Right ventricle myocardium superior (tissue), 1 donor: ENCODE measurements at places on chromosomes 12 and 14.

GRCh38 chr14:61219673-61220072 is 61.5 kb downstream of the TMEM30B start:
- no peak for DNase-seq

GRCh38 chr14:53493860-53494259 is 340.7 kb upstream of the DDHD1 start:
- no peak for DNase-seq

GRCh38 chr12:64610660-64611340 is 505 bp downstream of the RASSF3 start:
- peak; percentile 84 for DNase-seq

GRCh38 chr14:104554608-104555429 is 24.7 kb upstream of the C14orf180 start:
- DNase-seq: no peak

DNA sequence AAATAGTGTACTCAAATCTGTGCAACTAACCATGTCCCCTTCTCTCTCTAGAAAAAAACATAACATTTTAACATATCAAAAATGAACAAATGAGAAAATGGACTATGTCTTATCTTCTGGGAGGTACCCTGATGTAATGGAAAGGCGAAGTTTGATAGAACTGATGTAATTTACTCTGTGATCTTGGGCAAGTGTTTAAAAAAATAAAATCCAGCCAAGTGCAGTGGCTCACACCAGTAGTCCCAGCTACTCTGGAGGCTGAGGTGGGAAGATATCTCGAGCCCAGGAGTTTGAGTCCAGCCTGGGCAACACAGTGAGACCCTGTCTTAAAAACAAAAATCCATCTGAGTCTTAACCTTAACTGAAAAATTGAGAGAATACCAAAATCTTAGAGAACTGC is 35.8 kb upstream of the CFL2 start:
- DNase-seq: no peak

GRCh38 chr12:87406926-87407325 is 622.3 kb downstream of the C12orf50 start:
- DNase-seq: no peak

- no peak for DNase-seq
These were observed 1319.1 kb downstream of the TMEM121 start for GRCh38 chr14:106845286-106846087.

GRCh38 chr14:62189698-62190097 is 427.5 kb downstream of the SNAPC1 start:
- DNase-seq: no peak

- DNase-seq: no peak
These were observed 29.0 kb upstream of the LUM start for GRCh38 chr12:91140026-91140931.

DNA sequence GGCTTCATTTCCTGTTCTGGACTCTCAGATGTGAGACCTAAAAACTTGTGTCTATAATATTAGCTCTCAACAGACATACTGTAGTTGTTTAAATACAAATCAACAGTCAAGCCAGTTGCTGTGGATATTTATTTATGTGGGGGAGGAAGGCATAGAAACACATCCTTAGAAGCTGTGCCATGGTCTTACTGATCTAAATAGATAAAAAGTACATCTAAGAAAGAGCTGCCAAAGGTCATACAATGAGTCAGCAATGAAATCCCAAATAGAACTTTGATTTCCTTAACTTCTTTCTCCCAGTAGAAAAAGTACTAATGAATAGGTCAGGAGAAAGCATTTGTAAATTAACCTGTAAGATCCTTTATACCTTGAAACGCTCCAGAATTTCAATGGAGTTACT is 185.1 kb downstream of the AKAP6 start:
- no peak for DNase-seq

DNA sequence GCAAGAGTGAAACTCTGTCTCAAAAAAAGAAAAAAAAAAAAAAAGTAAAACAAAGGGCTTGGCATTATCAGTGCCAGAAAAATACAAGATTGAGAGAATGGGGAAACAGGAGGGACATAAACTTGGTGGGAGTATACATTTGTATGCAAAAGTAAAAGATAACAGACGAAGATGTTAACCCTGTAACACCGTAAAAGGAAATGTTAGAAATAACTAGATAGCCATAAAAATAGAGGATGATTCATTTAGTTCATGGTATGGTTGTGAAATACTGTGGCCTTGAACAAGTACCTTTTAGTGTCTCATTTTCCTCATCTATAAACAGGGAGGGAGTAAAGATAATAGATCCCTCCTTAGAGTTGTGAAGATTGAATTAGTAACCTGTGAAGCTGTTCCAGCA is 33.3 kb downstream of the ATP2A2 start:
- DNase-seq: no peak

- no peak for DNase-seq
These were observed 627 bp downstream of the HOXC8 start for GRCh38 chr12:54009171-54010052.

- peak; percentile 48 for DNase-seq
These were observed 40.2 kb downstream of the B4GALNT3 start for GRCh38 chr12:499837-500458.

GRCh38 chr14:44529026-44529425 is 21.9 kb upstream of the FSCB start:
- DNase-seq: no peak

DNA sequence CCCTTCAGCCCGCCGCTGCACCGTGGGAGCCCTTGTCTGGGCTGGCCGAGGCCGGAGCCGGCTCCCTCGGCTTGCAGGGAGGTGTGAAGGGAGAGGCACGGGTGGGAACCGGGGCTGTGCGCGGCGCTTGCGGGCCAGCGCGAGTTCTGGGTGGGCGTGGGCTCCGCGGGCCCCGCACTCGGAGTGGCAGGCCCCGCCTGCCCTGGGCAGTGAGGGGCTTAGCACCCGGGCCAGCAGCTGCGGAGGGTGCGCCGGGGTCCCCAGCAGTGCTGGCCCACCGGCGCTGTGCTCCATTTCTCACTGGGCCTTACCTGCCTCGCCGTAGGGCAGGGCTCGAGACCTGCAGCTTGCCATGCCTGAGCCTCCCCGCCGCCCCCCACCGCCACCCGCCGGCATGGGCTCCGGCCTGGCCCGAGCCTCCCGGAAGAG is 21.4 kb downstream of the TMEM121 start:
- DNase-seq: no peak

DNA sequence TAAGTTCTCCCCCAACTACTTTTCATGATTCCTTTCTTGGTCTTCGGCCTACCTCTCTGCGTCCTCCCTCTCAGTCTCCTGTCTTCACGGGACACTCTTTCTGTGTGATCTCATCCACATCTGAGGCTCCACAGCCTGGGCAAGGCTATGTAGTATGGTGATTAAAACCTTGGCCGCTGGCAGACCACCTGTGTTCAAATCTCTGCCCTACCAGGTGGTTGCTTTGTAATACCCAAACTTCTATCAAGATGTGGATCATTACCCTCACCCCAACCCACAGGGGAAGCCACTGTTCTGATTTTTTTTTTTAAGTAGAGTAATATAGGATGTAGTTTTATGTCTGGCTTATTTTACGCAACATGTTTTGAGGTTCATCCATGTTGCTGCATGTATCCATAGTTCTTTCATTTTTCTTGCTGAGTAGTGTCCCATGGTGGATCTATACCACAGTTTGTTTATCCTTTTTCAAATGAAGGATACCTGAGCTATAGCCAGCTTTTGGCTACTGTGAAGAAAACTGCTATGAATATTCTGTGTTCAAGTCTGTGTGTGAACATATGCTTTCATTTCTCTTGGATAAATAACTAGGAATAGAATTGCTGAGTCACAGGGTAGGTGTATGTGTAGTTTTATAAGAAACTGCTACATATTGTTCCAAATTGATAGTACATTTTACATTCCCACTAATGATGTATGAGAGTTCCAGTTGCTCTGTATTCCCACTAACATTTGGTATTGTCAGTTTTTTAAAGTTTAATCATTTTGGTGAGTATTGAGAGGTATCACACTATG is 8.3 kb upstream of the STAT6 start:
- DNase-seq: peak; percentile 30

DNA sequence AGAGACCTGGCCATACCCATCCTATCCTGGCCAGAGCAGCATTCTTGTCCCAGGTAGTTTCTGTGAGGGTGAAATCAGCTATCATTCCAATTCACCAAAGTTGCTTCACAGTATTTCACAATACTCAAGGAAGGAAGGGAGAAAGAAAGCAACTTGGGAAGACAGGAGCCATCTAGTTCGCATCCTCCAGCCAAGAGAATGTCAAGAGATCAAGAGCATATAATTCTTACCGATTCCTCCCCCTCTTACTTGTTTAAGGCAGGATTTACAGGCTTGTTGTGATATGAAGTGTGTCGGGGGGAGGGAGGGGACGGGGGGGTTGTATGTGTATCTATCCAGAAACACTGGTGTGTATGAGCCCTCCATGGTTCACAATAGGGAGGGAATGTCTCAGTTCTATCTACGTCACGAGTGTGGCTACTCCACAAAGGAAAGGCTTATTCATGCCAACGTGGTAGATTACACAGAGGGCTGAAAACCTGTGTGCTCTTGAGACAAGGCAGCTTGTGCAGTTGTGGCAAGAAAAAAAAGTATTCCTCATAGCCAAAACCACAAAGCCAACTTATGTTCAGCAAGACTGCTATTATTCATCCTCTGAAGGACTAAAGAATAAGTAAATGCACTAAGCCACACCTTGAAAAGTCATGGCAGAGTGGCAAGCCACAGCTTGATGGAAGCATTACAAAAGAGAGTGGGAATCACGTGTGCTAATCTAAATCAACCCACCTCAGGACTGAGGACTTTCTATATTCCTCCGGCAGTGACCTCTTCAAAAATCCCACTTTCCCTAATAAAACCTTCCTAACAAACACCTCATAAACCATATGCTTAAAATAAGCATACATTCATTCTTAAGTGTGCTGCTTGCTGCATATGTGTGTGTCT is 35.0 kb downstream of the CORO1C start:
- DNase-seq: no peak

DNA sequence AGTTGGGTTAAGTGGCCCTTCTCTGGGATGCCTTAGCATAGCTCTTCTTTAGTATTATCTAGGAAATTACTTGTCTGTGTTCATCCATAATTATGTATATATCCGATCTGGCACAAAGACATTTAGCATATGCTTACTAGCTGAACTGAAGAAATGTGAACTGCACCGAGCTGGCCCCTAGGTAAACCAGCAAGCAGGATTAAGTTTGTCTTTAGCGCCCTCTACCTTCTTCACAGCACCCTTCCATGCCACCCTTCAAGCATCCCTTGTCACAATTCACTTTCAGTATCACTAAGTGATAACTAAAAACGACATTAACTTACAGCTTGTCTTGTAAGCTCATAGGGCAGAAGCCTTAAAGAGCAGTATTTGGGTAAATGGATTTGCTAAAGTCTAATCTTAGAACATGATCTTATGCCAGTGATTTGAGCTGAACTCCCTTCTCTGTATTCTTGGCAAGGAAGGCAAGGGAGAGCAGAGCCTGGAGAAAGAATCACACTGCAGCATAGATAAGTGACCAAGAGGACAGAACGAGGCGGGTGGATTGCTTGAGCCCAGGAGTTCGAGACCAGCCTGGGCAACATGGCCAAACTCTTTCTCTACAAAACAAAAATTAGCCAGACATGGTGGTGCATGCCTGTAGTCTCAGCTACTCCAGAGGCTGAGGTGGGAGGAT is 2.6 kb upstream of the HAL start:
- DNase-seq: no peak

DNA sequence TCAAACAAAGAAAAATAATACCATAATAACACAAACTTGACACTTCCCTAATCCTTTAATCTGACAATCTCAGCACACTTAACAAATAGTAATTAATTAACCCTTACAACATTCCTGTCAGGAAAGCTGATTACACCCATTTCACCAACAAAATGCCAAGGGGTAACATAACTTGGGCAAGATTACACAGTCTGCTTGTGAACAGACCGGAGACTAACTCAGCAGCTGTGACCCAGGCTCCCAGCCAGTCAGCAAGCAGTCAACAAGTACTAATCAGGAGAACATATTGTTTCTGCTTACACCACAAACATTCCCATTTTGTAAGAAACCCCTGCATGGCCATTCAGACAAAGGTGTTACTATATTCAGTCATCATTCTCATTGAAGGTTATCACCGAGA is 592.5 kb upstream of the FLRT2 start:
- DNase-seq: peak; percentile 43
